ENCODE measurements at places on chromosomes 1 and 21.
A peak's percentile ranks its signal among the peaks of the same experiment; 100 is the strongest.

DNA sequence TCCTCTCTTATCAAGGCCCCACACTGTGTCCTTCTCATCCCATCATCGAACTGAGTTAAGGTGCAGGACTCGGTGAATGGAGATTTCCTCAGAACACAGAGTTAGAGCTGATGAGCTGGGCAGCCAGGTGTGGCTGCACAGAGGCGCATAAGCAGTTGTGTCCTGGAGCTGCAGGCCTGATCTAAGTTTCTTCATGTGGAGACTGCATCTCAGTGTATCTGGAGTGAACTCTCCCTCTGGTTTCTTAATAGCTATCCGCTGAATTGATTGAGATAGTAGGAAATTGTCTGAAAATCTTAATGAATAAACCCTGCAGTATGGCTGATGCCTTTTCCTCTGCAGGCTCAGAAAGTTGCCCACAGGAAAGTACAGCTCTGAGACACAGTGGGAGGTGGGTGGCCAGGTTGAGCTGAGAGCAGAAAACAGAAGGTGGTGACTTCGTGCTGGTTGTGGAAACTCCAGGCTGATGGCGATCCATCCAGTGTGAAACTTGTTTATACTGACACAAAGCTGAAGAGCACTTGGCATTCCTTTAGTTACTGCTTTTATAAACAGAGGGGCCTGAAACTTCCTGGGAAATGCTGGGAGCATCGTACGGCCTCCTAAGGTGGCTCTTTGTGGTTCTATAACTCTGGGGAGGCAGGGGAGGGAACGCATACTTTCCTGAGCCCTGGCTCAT lies 67.4 kb upstream of the F3 start:
- no peak for DNase-seq

DNA sequence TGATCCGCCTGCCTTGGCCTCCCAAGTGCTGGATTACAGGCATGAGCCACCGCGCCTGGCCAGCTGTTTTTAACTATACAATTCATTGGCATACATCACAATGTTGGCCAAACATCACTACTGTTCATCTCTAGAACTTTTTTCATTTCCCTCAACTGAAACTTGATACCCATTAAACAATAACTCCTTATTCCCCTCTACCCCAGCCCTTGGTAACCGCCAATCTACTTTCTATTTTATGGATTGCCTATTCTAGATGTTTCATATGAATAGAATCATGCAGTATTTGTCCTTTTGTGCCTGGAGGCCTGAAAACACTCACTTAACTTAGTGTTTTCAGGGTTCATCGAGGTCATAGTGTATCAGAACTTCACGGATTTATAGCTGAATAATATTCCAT lies 16.2 kb downstream of the BTF3L4 start:
- DNase-seq = no peak

- no peak for DNase-seq
Measured at GRCh38 chr1:226649780-226650179, 89.3 kb downstream of the ITPKB start.

- no peak for DNase-seq
Measured at GRCh38 chr1:11531314-11531870, 52.4 kb downstream of the DISP3 start.

DNA sequence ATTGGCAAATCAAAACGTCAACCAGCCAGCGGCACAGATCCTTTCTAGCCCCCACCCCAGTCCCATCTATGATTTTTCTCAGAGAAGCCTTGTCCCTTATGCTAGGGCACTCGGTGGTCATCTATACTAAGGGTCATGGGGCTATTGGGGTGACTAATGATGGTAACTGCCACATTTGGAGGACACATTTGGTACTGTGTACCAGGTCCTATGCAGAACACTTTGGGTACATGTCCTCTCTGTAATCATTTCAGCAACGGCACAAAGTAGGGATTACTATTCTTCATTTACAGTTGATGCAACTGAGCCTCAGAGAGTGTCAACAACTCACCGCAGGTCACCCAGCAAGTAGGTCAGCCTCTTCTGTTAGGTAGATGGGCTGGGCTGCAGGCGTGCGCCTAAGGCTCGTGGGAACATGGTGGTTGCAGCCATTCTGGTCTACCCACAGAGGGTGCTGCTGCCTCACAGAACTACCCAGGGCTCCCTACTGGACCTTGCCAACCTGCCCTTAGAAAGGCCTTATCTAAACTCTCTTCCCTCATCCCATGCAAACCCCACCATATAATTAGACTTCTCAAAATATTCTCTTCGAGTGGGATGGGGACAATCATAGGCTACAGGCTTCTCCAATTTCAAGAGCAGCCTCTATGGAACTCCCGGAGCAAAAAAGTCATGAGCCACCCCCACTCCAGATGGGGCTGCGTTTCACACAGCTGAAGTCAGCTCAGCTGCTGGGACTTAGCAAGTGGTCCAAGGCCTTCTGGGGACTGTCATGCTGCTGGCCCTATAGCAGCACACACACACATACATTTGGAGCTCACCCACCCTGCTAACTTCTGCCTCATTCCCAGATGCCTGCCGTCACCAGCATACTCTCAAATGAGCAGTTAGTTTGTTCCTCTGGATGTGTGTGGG lies 5.8 kb upstream of the SDHB start:
- DNase-seq = peak; percentile 17

GRCh38 chr1:109089242-109090015 lies 1.1 kb upstream of the TMEM167B start:
- DNase-seq = peak; percentile 78

- no peak for DNase-seq
Measured at GRCh38 chr1:79262745-79263258, 256.3 kb upstream of the ADGRL4 start.

DNA sequence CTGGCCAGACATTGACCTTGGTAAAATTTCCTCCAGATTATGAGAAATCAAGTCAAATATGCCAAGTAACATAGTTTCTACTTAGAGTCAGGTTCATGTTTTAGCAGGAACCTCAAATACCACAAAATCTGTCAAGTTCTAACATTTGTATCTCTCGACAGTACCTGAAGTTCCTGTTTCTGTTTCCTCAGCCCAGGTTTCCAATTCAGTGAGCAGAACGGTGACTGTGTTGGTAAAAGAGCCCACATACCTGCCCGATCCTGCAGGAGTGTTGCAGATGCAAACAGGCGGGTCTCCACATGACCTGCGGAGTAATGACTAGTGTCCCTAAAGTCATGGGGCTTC lies 57.9 kb upstream of the LGALS8 start:
- DNase-seq = no peak

DNA sequence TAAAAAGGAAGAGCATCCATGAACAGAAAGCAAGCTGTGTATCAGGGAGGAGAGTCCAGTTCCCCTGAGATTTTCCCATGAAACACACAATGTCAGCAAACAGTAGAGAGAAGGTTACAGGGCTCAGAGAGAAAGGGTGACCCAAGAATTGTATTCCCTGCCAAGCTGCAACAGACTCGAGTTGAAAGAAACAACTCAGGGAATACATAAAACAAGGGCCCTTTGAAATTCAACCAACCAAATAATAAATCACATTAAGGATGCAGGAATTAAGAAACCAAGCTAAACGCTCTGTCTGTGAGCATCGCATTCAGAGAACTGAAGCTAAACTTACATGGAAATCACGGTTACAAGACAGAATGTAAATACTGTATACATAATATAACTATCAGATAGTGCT lies 20.2 kb downstream of the S100A16 start:
- DNase-seq = no peak
